ENCODE measurements at places on chromosomes 2 and 18.

GRCh38 chr2:88770016-88770415, 78.5 kb downstream of the RPIA start:
- no peak for DNase-seq

DNA sequence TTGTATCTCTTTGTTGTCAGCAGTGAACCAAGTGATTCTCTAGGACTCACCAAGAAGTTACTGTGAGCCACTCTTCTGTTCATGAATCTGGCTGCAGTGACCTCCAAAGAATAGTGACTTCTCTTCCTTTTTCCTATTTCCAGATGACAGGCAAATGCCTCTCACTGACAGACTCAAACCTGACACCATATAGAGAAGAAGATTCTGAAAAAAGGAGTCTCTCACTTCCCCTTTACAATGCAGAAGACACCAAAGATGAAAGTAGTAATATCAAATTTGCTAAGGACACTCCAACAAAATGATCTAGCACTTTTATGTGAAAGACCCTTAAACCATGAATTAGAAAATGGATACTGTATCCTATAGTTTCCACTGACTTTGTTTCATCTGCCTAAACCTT, 44.4 kb upstream of the SETBP1 start:
- DNase-seq = no peak

DNA sequence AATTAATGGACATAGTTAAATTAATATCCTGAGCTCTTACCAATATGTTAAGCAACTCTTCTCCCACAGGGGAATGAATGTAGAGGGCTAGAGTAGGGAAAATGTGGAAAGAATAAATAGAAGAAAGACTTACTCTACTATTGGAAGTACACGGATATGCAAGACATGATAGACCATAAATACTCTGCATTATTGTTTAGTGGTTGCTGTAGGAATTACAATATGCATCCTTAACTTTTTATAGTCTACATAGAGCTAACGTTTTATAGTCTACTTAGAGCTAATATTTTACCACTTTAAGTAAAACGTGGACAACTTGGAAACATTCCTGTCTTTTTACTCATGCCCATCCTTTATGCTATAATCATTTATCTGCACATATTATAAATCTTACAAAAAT, 163.8 kb upstream of the GALNT5 start:
- no peak for DNase-seq

DNA sequence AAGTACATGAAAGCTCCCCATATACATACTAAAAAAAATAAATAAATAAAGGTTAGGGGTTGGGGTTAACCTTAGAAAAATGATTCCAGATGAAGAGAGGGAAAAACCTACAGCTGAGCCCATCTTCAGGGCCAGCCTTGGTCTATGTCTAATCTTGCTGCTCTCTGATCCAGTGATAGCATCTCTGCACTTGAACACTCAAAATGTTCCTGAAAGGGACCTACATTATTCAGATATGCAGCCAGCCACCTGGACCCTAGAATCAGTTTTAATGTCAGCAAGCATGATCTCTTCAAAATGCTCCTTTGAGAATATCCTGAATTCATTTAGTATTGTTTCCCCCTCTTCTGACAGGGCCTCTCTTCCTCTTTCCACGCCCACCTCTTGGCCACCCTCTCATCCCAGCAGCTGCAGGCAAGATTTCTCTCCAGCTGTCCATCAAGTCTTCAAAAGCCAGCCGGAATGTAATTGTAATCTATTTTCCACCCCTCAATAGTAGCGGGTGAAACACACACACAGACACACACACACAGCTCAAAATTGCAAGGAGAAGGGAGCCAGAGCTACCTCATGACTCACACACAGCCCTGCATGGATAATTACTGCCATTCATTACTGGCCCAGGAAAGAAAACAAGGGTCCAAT, 135.5 kb downstream of the MYO3B start:
- no peak for DNase-seq

DNA sequence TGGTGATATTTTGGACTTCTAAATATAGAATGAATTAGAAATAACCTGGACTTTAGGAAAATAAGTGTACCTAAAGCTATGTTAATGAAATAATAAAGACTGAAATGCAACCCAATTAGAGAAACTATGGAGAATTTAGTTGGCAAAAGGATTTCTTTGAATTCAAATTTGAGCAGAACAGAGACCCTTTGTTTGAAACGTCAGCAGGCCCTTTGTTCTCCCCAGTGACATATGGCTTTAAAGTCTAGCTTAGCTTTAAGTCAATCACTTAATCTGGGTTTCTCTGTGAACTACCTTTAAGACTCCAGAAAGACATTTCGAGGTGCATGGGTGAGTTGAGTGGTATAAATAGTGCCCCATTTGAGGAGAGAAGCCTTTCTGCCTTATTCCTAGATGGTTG, 130.5 kb upstream of the CREB1 start:
- no peak for DNase-seq

- DNase-seq = no peak
Measured at GRCh38 chr18:47946889-47947288, 16.4 kb upstream of the SMAD2 start.

DNA sequence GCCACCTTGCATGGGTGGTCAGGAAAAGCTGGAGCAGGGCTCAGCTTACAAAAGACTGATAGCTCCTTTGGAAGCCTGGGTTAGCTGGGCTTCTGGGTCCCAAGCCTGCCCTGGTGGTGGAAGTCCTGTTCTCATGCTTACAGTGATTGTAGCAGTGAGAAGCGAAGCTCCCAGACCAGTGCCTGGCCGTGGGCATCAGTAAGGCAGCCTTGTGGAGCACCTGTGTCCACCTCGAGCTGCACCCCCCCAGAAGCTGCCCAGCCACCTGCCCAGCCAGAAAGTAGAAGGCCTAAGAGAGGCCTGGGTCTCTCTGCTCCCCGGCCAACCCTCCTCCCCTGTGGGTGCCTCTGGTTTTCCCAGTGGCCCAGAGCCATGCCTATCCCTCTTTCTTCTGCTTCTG, 10.5 kb downstream of the GLI2 start:
- no peak for DNase-seq

Measured in liver (tissue), 10 donors.